Dorsolateral prefrontal cortex (tissue), 122 donors: ENCODE measurements at places on chromosomes 1 and 21. TPM values are rescaled to one million over a fixed set of nuclear protein-coding genes. Genes with fewer than 3 reads are reported as not detected.

Gene HSD3B1
- total RNA-seq = not detected

Gene PTPRC
- 8.9 TPM for total RNA-seq

Gene PGLYRP4
- total RNA-seq = not detected

Gene PPIH
- total RNA-seq = 24.5 TPM

Gene ASPM
- total RNA-seq = 0.15 TPM

Gene FAM3B
- not detected for total RNA-seq

Gene NEXN
- 0.75 TPM for total RNA-seq

Gene DNAJC16
- total RNA-seq = 34.7 TPM

Gene LMNA
- total RNA-seq = 44.9 TPM

Gene PHLDA3
- total RNA-seq = 64.2 TPM

Gene FAM72D
- not detected for total RNA-seq

Gene CFAP45
- total RNA-seq = not detected

Gene ADIPOR1
- total RNA-seq = 57.1 TPM

Gene IRF6
- total RNA-seq = 1.4 TPM

Gene PKNOX1
- total RNA-seq = 29.5 TPM

Gene GLMN
- 22.1 TPM for total RNA-seq

Gene SLC45A1
- 22.8 TPM for total RNA-seq

Gene NPHS2
- not detected for total RNA-seq
